ENCODE measurements at places on chromosomes 12 and 14. TPM values are rescaled to one million over a fixed set of nuclear protein-coding genes. Genes with fewer than 3 reads are reported as not detected.

CCDC196 gene
- not detected for total RNA-seq

KRT83 gene
- total RNA-seq = not detected

MEG3 gene
- total RNA-seq = not detected

- no peaks in the 10 kb centered on the region for H3K36me3 ChIP-seq
- no peak overlapping the region for H3K27ac ChIP-seq
- H3K4me1 ChIP-seq = no peaks in the 10 kb centered on the region
Measured at GRCh38 chr12:81120961-81121360, 43.1 kb downstream of the ACSS3 start.

Measured in Calu3 (cell line).